ENCODE measurements at places on chromosomes 3 and 15. TPM values are rescaled to one million over a fixed set of nuclear protein-coding genes. Genes with fewer than 3 reads are reported as not detected.

- no peak overlapping the region for H3K4me3 ChIP-seq
- no peak for DNase-seq
- no peaks in the 10 kb centered on the region for H3K4me1 ChIP-seq
- no peak overlapping the region for H3K27ac ChIP-seq
- H3K27me3 ChIP-seq: peaks cover 7% of the 10 kb centered on the region
Observed at GRCh38 chr3:53819163-53819868, 26.9 kb downstream of the CHDH start.

SI gene
- total RNA-seq: not detected

GRCh38 chr3:111936967-111937366 is 41.9 kb upstream of the ABHD10 start:
- H3K4me3 ChIP-seq: no peak overlapping the region
- H3K27me3 ChIP-seq: no peaks in the 10 kb centered on the region
- H3K36me3 ChIP-seq: peaks cover 10% of the 10 kb centered on the region
- peaks cover 12% of the 10 kb centered on the region for H3K4me1 ChIP-seq
- peak; percentile 50 for DNase-seq

CCDC13 gene
- total RNA-seq: 0.28 TPM

PLIN1 gene
- under 0.01 TPM for total RNA-seq

TSC22D2 gene
- total RNA-seq: 15.8 TPM

GRCh38 chr15:60573936-60574335 is 95.0 kb upstream of the ICE2 start:
- peaks cover 16% of the 10 kb centered on the region for H3K4me1 ChIP-seq
- H3K27ac ChIP-seq: no peak overlapping the region
- no peaks in the 10 kb centered on the region for H3K36me3 ChIP-seq
- H3K27me3 ChIP-seq: no peaks in the 10 kb centered on the region

DNA sequence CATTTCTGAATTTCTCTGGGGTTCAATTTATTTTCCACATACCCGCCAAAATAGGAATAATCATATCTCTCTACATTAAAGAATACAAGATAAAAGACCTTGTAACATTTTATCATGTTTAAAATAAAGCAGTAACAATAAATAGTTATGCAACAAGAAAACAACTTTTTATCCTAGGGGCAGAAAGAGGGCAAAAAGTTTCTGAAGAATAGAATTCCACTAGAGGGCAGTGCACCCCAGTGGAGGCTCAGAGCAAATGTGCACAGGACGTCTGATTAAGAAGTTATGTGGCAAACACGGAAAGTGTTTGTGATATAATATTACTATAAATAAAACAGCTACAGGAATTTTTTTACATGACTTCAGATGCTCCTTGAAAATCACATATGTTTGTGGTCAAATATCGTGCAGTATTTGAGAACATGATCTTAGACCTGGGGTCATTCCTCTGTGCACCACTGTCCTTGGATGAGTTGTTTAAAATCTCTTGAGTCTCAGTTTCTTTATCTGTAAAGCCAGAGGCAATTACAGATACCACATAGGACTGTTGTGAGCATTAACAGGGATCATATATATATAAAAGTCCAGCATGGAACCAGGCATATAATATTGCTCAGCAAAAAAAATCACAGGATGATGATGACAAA is 13.2 kb upstream of the PIK3R4 start:
- no peak overlapping the region for H3K27ac ChIP-seq
- no peaks in the 10 kb centered on the region for H3K4me1 ChIP-seq
- peak; percentile 49 for DNase-seq

- H3K4me1 ChIP-seq: peaks cover 1% of the 10 kb centered on the region
- H3K4me3 ChIP-seq: no peak overlapping the region
- no peak overlapping the region for H3K27ac ChIP-seq
- H3K36me3 ChIP-seq: no peaks in the 10 kb centered on the region
- DNase-seq: peak; percentile 20
Observed at GRCh38 chr3:23314981-23315762, 112.0 kb downstream of the UBE2E2 start.

GRCh38 chr15:90819390-90819789 is 49.0 kb upstream of the FURIN start:
- H3K27ac ChIP-seq: no peak overlapping the region
- H3K4me1 ChIP-seq: peaks cover 2% of the 10 kb centered on the region
- peaks cover 11% of the 10 kb centered on the region for H3K27me3 ChIP-seq
- H3K4me3 ChIP-seq: no peak overlapping the region
- H3K36me3 ChIP-seq: no peaks in the 10 kb centered on the region
- DNase-seq: no peak

GRCh38 chr3:38698760-38699159 is 49.3 kb upstream of the SCN5A start:
- H3K27me3 ChIP-seq: peaks cover 19% of the 10 kb centered on the region
- H3K4me3 ChIP-seq: no peak overlapping the region
- no peak for DNase-seq
- H3K4me1 ChIP-seq: no peaks in the 10 kb centered on the region

DNA sequence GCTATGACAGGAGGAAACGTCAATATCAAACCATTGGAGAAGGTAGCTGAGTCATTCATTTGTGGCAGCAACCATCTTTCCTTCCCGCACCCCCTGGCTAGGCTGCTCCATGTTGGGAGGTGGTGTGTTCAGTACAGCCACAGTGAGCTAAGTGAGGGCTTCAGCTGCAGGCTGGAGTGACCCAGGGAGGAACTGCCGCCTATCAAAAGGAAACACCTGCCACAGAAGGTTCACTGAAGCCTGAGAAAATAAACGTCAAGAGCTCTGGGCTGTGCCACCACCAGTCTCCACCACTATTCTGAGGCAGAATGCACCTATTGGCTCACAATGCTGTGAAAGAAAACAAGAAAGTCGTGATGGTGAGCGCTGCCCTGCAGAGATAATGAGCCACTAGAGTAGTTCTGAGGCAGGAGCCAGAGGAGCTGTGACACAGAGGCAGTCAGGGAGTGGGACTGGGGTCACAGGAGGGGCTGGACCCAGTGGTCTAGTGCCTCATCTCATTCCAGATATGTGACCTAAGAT is 34.8 kb upstream of the CD47 start:
- no peaks in the 10 kb centered on the region for H3K27me3 ChIP-seq
- DNase-seq: no peak
- H3K27ac ChIP-seq: no peak overlapping the region
- H3K4me3 ChIP-seq: no peak overlapping the region

DNA sequence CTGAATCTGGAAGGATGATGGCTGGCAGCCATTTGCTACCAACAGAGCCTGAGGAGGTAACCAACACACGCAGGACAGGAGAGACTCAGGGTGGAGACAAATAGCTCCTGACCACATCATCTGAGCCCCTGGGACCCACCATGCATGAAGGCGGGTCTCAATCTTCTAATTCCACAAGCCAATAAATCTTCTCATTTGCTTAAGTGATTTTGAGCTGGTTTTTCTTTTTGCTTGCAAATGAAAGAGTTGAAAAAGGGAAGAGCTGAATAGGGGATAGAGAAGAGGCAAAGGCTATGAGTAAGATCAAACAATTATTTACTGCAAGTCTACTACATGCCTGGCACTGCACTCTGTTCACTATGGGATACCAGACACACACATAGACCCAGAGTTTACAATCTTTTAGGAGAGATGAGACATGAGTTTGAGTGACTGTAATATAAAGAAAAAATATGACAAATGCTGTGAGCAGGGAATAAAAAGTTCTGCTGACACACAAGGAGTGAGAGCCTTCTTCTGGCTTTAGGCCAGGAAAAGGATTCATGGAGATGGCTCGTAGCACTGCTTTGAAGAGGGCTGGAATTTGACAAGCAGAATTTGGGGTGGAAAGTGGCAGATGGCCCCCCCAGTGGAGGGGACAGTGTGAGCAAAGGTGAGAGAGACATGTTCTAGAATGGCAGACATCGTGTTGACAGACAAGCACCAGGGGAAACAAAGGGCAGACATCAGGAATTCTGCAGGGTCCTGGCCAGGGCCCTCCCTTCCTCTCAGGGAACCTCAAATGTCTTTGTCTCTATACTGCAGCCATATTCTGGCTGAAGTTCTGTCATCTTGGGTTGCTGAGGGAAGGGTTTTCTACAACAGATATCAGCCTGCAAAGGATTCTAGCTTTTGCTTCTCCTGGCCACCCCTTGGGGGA is 69.8 kb upstream of the WNT5A start:
- no peaks in the 10 kb centered on the region for H3K36me3 ChIP-seq
- H3K4me3 ChIP-seq: no peak overlapping the region
- no peaks in the 10 kb centered on the region for H3K27me3 ChIP-seq
- H3K27ac ChIP-seq: no peak overlapping the region
- peak; percentile 57 for DNase-seq

SOX14 gene
- not detected for total RNA-seq

RGMA gene
- 0.18 TPM for total RNA-seq

GRCh38 chr15:76286271-76286879 is 24.9 kb downstream of the ETFA start:
- no peaks in the 10 kb centered on the region for H3K27me3 ChIP-seq
- peaks cover 28% of the 10 kb centered on the region for H3K36me3 ChIP-seq
- peak; percentile 7 for DNase-seq
- no peak overlapping the region for H3K4me3 ChIP-seq

SEMA3B gene
- 4.3 TPM for total RNA-seq

AP3B2 gene
- not detected for total RNA-seq

GRCh38 chr3:56769116-56769707 is 32.5 kb downstream of the ARHGEF3 start:
- no peak overlapping the region for H3K27ac ChIP-seq
- H3K4me3 ChIP-seq: no peak overlapping the region
- no peak for DNase-seq

P3H2 gene
- total RNA-seq: 74.4 TPM

GOLGA8T gene
- total RNA-seq: not detected

DNA sequence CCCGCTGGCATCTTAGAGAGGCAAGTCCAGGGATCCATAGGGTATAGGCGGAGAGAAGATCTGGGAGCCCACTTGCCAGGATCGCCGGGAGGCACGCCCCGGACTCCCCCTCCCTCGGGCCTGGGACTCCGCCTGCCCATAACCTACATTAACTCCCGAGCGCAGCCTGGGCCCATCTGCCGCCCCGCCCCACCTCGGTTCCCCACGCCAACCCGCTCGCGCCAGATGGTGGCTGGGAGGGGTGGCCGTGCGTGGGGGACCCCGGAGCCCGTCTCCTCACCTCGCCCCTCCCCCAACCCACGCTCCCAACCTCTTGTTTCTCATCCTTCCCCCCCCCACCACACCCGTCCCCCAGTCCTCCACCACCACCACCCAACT is 1.7 kb upstream of the DLL4 start:
- DNase-seq: no peak
- peaks cover 26% of the 10 kb centered on the region for H3K27me3 ChIP-seq
- no peak overlapping the region for H3K4me3 ChIP-seq
- peaks cover 21% of the 10 kb centered on the region for H3K4me1 ChIP-seq
- no peak overlapping the region for H3K27ac ChIP-seq
